Muscle of leg (tissue), 16 donors: ENCODE measurements at places on chromosomes 5 and 9.

- DNase-seq = no peak
These were observed 4.2 kb downstream of the SLC1A3 start for GRCh38 chr5:36610621-36611020.

DNA sequence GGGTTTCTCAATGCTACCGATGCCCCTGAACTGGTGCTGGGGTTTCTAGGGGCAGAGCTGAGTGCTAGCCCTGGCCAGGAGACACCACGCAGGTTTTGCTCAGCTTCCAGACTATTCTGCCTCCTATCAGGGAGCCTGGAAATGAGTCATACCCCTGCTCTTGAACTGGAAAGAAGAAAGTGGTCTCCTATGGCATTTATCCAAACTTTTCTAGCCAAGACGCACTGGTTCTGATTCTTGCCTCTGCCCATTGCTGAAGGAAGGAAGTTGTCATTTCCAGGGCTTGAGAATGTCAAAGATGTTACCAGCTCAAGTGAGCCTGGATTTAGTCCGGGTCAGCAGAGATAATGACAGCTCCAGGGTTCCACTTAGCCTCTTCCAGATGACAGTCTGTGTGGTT is 561.9 kb downstream of the CDK5RAP2 start:
- no peak for DNase-seq

- DNase-seq = peak; percentile 31
These were observed 720 bp downstream of the NUDT12 start for GRCh38 chr5:103561685-103562452.

DNA sequence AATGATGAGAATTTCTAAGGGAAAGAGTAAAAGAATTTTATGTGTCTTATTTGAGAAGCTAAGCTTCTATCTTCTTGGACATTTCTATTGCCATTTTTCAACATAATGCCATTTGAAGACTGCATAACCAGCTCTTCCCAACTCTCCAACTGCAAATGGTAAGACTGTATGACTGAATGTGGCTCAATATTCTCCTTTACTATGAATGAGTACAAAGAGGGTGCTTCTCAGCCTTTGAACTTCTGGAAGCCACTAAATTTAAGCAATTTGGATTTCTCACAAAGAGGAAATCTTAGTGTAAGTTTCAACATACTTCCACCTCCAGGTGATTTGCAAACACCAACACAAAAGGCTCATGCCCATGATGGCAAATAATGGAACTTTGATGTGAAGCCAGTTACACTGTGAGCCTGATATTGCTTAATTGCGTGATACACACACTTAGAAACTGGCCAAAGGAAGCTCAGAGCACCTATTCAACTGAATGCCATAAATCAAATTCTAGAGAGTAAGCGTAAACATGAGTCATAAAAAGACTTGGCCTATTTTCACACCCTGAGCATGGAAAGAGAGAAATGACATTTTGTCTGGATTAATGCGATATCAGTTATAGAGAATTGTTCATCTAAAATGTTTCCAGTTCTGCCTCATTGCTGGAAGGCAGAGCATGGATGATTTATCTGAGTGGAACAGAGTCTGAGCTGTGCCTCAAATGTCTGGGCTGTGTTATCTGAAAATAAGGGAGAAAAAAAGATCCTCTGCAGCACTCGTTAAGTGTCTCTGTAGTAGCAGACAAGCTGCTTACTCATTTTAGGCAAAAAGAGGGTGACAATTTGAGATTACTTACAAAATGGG is 145.3 kb downstream of the PLK2 start:
- DNase-seq = no peak

DNA sequence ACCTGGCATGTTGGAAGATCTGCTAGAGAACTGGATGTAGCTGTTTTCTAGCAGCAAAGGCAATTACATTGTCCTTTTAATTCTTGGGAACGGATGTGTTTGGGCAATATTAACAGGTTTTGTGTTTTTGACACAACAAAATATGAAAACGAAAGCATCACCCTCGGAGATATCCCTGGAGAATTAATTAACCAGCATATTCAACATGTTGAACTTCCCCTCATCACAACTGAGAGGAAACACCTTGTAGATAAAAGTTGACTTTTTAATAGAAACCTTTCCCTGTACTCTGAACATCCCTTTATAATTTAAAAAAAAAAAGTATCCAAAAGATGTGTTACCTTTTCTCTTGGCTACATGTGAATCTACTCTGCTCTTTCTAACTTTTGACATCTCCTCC is 13.0 kb downstream of the SEMA6A start:
- peak; percentile 18 for DNase-seq

- peak; percentile 7 for DNase-seq
These were observed 4.5 kb downstream of the PURA start for GRCh38 chr5:140118302-140118936.

DNA sequence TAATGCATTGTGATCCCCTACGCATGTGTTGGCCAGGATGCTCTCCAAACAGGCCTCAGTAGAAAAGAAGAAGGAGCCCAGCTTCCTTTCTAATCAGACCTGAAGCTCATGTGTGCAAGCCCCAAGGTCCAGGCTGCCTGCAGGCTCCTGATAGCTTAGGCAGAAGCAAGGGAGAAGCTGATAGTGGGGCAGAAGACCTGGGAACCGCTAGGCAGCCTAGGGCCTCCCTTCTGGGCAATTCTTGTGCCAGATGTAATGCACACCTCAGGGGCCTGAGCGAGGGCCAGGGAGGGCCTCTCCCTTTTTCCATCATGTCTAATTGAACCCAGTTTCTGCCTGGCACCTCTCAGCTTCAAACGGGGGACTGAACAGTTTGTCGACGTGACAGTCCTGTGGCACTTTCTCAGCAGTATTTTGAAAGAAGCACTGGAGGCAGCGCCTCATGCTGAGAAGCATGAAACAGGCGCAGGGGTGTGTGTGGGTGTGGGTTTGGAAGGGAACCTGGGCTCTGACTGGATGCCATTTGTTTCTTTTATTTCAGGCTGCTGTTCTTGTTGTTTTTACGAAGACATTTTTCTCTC is 212.8 kb downstream of the PIK3R1 start:
- DNase-seq = no peak

DNA sequence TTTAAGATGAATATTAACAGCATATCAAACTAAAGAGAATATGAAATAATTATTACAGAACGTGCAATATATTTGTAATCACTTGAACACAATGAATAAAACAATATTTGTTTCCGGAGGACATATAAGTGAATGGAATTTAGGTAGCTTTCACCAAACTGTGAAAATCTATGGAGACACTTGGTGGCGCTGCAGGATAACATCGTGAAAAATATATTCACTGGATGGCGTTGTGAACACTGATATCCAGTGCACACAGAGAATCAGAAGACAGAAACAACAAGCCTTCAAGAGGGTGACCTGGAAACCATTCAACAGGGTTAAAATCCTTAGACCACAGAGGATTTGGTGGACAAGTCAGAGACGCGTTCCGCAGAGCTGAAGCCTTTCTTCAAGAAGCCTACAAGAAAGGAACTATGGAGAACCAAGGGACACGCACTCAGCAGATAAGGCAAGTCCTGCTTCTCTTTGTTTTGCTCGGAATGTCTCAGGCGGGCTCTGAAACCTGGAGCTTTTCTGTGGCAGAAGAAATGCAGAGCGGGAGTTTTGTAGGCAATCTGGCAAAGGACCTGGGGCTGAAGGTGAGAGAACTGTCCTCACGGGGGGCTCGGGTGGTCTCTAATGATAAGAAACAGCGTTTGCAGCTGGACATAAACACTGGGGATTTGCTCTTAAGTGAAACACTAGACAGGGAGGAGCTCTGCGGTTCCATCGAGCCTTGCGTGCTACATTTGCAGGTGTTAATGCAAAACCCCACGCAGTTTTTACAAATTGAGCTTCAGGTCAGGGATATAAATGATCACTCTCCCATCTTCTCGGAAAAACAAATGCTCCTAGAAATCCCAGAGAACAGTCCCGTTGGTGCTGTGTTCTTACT is at the start of gene PCDHB11:
PCDHB11 (plus strand) TSS at position 269 of the 877 bp plus-strand sequence; CDS start at position 417, 148 bp downstream.
- DNase-seq = peak; percentile 15

DNA sequence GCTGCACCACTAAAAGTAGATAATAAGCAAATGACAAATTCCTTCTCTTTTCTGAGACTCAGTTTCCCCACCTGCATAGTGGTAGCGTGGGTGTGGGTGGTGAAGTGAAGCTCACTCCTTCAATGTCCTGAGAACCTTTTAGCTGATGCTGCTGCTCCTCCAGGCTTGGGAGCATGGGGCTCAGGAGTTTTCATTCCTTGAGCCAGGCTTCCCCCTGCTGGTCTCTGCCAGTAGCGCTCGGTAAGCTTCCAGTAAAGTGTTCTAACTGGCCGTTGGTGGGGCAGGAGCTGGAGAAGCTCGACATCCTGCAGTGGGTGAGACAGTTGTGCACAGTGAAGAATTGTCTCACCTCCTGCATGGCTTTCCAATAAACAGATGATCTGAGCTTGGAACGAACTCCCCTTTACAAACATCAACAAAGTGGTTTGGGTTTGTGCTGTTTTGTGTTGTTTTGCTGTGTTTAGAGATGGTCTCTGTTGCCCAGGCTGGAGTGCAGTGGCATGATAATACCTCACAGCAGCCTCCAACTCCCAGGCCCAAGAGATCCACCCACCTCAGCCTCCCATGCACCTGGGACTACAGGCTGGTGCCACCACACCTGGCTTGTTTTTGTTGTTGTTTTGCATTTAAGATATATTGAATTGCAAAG is 34.6 kb downstream of the SPARC start:
- DNase-seq = peak; percentile 89

- DNase-seq = peak; percentile 70
These were observed 5.2 kb downstream of the ANKDD1B start for GRCh38 chr5:75616371-75616881.

DNA sequence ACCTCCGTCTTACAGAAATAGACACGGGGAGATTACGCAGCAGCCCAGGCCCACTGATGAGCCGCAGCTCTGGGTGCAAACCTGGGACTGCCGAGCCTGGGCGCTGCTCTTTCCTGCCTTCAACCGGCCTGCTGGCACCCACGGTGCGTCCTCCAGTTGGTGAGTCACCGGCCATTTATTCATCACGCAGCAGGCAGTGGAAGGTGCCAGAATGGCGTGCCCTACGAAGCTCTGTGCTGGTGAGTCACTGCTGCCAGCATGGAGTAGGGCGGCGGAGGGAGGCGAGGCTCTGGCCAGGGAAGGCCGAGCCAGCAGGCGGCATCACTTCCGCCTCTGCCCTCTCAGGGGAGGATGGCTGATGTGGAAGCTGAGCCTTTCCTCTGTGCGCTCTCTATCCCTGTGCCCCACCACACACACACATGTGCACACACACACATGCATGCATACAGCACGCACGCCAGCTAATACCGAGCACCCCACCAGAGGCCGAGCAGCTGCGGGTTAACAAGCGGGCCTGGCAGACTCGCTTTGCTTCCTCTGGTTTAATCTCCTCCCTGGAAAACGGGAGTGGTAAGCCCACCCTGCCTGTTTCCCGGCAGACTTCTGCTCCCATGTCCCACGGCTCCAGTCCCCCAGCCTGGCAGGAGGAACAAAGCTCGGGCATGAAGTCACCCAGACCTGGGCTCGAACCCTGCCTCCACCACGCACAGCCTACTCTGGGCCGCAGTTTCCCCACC is 39.2 kb downstream of the OLFM1 start:
- peak; percentile 69 for DNase-seq

DNA sequence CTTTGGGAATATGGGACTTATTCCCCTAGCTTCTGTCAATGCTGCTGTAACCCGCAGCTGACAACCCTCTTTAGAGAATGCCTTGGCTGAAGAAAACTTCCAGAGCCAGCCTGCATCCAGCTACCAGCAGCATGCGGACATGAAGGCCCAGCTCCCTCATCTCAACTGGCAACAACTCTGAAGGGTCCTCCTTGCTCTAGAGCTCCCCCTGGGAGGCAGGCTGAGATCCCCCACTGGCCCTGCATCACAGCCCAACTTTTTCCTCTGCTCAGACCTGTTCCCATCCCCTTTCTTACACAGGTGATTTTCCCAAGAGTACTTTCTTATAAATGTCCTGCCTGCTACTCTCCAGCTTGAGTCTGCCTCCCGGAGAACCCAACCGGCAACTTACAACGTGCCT is 18.7 kb upstream of the WNT8A start:
- DNase-seq = no peak

GRCh38 chr5:150066901-150067396 is 19.4 kb downstream of the CSF1R start:
- DNase-seq = no peak

GRCh38 chr5:39266442-39266841 is 47.1 kb upstream of the FYB1 start:
- DNase-seq = no peak

DNA sequence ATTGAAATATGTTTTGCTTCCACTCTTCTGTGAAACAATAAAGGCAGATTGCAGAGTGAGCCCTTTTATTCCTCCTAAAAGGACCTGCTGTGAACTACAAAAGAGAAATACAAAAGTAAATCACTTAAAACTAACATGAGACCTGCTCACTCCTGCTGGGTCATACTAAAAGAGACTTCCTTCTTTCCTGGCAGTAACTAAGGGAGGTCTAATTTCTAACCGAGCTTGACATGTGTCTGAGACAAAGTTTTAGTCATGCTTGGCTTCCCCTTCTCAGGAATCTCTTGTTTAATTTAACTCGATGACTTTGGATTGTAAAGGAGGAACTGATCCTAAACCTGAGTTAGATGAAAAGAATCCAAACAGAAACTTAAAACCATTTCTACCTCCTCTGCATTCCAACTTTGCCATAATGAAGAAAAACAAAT is 86.4 kb upstream of the CDH6 start:
- DNase-seq = peak; percentile 26

- peak; percentile 28 for DNase-seq
These were observed 46.7 kb downstream of the POC5 start for GRCh38 chr5:75670577-75670976.

DNA sequence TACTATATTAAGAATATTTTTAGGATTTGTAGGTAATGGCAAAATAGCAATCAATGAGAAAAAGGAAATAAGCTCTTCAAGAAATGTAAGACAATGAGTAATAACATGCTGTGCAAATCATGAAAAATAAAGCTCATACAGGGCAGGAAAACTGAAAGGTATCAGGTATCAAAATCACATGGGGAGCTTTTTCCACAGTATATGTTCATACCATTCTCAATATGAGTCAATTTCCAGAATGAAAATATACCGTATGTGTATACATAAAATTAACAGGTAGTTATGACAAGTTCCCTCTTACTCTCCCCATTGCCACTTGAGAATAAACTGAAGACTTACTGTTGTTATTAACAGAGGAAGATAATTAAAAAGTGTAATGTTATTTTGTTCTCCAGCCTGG is 35.9 kb downstream of the EFCAB9 start:
- DNase-seq = no peak

GRCh38 chr5:137073189-137073588 is 425.9 kb downstream of the SPOCK1 start:
- DNase-seq = no peak

- DNase-seq = no peak
These were observed 198.2 kb upstream of the PCSK5 start for GRCh38 chr9:75692309-75692708.

DNA sequence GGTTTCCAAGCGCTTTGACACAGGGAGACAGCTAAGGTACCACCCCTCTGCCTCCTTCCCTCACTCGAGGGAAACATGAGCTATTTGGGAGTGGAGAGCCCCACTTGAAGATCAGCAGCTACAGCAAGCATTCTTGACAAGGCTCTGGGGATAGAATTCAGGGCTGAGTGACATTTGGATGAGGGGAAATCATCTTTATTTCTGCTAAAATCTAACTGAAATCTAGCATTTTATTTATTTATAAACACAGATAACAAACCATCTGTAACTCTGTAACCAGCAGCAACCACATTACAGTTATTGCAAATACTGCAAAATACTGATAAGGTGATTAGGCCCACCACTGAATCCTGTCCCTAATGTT is 22.4 kb downstream of the RNF130 start:
- no peak for DNase-seq
